ENCODE measurements at places on chromosomes 1 and 21.

GRCh38 chr1:25461849-25462248, 31.2 kb downstream of the MACO1 start:
- no peak for DNase-seq

DNA sequence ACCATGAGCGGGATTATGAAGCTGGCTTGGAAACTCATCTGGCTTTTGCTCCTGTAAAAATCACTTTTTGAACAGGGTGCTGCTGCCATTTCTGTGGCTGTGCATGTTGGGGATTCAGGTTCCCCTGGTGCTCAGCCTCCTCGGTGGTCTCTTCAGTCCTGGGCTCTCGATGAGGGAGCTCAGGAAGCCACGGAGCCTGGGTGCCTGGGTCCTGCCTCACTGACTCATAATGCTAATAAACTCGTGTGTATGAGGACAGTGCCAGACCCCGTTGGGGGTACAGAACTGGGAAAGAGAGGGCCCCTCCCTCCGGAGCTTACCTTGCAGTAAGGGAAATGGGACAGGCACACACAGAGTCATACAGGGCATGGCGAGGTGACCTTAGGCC, 5.8 kb downstream of the COQ8A start:
- DNase-seq, result no peak

GRCh38 chr1:148373192-148373925, 109.7 kb downstream of the PPIAL4G start:
- no peak for DNase-seq

DNA sequence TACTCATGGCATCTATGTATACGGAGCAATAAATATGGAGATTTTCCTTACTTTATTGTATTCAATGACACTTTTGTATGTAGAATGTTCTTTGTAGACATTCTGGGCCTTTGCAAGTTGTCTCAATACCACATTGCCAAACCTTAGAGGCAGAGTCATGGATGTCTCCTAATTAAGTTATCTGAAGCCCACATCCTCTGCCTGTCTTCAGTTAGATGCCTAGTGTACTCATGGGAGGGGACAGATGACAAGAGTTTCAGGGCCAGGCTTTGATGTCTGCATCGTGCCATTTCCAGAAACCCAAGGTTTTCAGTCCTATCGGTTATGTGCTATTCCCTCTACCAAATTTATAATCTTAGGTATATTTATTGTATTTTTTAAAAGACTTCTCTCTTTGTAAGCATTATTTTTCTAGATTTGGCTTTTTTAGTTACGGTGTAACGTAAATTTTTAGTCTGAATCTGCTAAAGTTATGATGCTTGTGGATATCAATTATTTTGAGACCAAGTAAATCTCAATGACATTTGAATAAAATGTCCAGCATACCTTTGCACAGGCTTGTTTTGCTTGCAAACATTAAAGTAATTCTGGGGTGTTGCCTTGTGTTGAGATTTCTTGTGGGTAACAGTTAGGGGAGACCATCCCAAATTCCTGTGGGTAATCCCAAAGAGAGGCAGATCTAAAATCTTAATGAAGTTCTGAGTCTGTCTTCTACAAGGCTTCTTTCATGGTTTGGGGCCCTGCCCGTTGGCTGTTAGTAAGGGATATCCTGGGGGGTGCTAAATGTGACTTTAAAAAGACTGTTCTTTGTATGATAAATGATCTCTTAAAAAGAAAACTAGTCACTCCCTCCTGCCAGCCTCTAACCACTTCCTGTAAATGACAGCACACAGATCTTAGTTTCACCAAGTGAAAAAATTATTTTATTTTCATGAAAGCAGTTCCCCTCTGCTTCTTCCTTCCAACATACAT, 8.0 kb upstream of the MACF1 start:
- DNase-seq, result no peak

DNA sequence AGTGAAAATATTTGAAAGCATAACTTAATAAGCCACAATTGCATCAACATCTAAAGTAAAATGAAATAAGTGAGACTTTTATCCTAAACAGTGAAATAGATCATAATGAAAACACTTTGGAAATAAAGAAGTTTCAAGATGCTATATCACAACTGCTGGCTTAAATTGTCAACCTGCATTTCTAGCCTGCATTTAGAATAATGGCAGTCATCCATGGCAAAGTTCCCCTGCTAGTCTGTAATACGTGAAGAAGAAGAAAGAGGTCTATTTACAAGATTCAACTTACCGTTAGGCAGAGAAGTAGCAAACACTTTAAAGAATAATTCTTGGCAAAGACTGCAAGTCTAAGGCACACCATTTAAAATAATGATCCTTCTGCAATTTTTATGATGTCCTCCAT, 133.6 kb downstream of the DPYD start:
- no peak for DNase-seq

GRCh38 chr1:110880708-110881374, 7.9 kb downstream of the CD53 start:
- DNase-seq, result no peak
